ENCODE measurements at places on chromosomes 3 and 15.

DNA sequence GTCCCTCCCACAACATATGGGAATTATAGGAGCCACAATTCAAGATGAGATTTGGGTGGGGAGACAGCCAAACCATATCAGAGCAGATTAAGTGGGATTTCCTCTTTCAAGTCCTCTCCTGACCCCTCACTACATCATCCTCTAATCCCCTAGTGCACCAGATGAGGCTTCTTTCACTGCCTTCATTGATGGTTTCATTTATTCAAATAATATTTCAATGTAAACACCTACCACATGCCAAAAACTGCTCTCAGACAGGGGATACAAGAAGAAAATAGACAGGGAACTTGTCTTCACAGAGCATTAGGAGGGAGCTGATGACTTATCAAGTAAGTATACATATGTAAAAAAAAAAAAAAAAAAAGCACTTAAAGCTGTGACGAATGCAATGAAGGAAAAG is 180.2 kb downstream of the NTRK3 start:
- DNase-seq = no peak

DNA sequence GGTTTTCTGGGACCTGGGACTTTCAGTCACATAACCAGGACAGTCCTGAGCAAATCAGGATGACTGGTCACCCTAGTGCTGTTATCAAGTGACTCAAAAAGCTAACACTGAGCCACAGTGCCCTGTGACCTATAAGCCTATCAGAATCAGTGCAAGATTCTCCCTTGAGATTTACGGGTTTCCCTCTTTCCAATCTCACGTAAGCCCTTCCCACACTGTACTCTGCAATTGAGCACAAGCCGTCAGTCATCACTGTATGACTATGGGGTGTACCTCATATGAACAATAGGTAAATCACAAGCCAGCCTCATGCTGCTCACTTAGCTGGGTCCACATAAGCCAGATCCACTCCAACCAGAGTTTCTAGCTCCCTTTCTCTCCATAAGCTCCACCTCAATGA is 21.0 kb upstream of the CLDN18 start:
- no peak for DNase-seq

DNA sequence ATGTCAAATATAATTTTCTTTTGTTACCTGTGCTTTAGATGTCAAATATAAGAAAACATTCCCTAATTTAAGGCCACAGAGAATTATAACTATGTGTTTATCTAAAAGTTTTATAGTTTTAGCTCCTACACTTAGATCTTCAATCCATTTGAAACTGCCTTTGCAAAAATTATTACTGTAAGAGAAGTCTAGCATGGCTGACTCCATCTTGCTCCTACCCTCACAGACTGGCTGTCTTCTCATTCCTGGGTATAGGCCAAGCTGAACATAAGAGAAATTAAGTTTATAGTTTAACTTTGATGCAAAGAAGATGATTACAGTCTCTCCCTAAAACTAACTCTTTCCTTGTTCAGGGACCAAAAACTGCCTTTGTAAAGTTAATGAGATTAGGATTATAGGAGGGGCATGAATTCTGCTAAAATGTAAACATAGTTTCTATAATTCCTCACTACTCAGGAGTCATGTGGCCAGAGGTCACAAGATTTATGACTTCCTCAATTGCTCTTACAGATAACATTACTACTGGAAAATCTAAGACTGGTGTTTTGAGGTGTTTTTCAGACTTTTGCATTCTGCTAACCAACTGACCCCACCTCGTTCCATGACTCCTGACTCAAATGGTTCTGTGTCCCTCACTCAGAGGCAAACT is 184.0 kb downstream of the BCHE start:
- no peak for DNase-seq

GRCh38 chr3:30586806-30587486 is 19.5 kb upstream of the TGFBR2 start:
- DNase-seq = no peak

- no peak for DNase-seq
Measured at GRCh38 chr3:12483872-12484197, 445 bp upstream of the TSEN2 start.

DNA sequence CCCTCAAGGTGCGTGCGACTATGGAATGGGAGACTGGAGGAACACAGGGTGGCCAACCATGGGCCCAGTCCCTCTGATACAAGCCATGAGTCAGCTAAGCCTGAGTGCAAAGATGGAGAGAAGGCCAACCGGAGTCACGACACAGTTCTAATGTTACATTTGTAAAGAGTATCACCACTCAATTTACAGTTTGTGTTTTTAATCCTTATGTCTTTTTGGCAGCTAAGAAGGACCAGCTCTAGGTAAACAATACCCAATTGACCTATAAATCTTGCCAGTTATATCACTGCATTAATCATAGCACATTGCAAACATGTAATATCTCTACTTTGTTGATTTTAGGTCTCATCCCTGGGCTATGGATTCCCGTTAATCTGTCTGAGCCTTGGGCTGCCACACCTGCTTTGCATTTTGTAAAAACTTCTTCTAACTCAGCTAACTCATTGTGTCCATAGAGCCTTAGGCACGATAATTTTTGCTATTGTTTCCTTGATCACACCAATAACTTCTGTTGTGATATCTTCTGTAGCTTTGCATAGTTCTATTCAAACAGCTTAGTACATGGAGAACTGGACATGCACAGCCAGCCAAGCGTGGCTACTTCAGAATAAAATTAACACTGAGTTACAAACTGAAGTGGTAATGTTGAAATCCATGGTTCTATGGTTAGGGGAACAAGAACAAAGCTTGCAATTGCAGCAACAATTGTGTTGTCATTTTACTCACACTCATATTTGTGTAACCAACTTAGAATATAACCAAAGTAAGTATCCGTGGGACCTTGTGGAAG is 50.3 kb downstream of the LSM3 start:
- no peak for DNase-seq

GRCh38 chr3:97742036-97742435 is 22.5 kb upstream of the ARL6 start:
- no peak for DNase-seq

GRCh38 chr3:102017784-102018183 is 168.5 kb downstream of the NFKBIZ start:
- DNase-seq = no peak

DNA sequence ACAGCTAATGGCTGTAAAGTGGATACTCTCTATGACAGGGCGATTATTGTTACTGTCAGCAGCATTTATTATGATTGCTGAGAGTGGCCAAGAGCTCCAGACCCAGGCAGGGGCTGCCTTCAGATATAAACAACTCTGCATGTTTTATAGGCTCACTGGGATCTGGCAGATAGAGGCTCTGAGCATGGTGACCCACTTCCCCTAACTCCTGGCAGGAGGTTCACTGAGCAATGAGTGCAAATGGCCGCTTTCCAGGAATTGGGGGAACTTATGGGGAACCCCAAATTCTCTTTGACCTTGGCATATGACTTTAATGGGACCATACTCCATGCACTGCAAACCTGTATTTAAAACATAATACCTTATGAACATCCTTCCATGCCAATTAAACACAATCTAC is 59.0 kb downstream of the SCN5A start:
- DNase-seq = no peak

DNA sequence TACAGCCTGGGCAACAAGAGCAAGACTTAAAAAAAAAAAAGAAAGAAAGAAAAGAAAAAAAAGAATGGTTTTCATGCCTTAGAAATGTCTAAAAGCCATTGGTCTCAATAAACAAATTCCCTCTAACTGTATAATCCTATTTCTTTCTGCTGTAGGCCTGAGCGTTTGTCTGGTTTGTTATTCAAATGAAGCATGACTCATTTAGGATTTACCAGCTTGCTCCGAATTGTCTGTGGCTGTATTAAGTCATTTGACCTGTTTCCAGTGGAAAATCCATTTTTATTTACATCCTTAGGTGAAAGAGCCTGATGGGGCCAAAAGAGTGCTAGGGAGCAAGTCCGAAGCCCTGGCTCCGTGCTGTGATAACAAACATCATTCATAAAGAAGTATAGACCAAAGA is 73.8 kb downstream of the BDH1 start:
- DNase-seq = no peak

DNA sequence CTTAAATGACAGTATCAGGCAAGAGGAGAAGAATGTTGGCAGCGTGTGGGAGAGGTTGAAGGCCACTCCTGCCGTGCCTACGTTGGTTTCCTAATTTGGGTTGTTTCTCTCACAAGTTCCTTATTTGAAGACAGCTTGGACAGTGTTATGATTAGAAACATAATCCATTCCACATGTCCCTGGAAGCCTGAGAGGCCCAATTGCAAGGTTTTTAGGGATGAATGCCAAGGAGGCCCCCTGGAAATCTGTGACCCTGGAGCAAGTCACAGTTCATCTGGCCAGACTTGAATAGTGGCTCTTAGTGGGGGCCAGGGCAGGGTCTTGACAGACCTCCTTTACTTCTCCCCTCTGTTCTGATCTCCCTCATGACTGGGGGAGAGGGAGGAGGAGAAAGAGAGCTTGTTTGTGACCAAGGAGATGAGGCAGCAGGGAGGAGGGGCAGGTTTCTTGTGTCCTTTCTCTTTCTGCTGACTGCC is 584.4 kb upstream of the TBL1XR1 start:
- DNase-seq = no peak

DNA sequence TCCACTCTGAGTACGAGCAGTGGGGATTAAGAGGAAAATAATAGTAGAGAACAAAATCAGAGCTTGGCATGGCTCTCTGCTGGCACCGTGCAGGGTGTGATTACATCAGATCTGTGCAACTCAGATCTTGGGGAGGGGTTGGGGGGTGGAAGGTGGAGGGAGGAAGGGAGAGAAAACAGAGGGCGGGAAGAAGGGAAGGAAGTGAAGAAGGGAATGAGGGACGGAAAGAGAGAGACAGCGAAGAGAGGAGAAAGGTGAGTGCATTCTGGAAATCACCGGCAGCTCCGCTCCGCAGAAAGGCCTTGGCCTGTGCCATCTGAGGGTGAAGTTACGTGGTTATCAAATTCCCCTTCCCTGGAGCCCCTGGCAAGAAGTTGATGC is 31.0 kb upstream of the ADAMTS17 start:
- DNase-seq = no peak

- DNase-seq = no peak
Measured at GRCh38 chr3:134824791-134825190, 29.7 kb downstream of the EPHB1 start.

DNA sequence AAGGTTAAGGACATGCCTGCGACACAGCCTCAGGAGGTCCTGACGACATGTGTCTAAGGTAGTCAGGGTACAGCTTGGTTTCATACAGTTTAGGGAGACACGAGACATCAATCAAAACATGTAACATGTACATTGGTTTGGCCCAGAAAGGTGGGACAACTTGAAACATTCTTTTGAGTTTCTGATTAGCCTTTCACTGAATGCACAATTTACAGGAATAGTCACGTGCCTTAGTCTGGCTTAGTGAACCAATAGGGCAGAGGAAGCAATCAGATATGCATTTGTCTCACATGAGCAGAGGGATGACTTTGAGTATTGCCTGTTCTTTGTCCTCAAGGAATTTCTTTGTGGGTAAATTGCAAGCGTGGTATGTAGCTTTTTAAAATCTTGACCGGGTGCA is 24.5 kb upstream of the HDAC11 start:
- no peak for DNase-seq

- no peak for DNase-seq
Measured at GRCh38 chr3:79162653-79163052, 605.1 kb downstream of the ROBO1 start.

DNA sequence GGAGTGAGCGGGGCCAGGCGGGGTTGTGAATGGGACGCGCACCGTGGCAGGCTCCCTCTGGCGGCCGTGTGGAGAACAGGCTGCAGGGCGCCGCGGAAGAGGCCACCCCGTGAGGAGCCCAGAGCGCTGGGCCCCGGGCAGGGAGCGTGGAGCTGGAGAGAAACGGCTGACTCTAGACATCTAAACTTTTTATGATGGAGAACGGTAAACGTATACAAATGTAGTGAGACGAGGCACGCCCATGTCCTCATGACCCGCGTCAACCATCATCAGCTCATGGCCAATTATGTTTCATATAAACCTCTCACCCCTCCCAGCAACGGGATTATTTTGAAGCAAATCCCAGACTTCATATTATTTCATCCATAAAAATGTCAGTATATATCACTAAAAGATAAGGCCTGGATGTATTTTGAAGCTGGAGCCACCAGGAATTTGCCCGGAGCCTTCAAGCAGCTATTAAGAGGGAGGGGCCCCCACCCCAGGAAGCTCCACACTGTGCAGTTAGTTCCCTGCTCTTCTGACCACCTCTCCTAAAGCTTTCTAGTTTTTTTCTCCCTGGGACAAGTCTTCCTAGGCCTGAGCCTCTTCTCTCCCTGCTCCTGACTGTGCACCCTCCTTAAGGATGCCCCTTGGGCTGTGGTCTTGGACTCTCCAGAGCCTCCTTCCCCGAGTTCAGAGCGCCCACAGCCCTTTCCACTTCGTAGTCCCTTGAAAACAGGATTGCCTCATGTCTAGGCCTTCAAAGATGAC is 149.5 kb downstream of the SMAD6 start:
- peak; percentile 47 for DNase-seq

GRCh38 chr3:174431717-174432116 is 427.4 kb upstream of the NAALADL2 start:
- no peak for DNase-seq

GRCh38 chr3:24812116-24812515 is 317.5 kb upstream of the THRB start:
- no peak for DNase-seq

- no peak for DNase-seq
Measured at GRCh38 chr15:73065114-73065513, 12.9 kb downstream of the NEO1 start.

- DNase-seq = no peak
Measured at GRCh38 chr3:72340476-72341379, 507.5 kb downstream of the SHQ1 start.

DNA sequence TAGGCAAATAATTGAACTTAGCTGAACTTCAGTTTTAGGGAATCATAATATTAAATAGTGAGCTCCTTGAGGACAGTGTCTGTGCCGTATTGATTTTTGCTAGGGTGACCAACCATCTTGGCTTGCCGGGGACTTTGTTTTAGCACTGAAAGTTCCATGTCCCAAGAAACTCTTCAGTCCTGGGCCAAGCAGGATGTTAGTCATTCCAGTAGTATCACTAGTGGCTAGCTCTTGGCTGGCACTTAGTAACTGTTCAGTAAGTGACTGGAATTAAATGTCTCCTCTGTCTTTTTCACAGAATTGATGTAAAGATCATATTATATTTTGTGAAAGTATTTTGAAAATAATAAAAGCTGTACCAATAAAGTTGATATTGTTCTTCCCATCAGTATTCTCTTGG is 42.3 kb downstream of the RSRC1 start:
- DNase-seq = no peak

GRCh38 chr15:59205839-59206622 is 612 bp upstream of the LDHAL6B start:
- no peak for DNase-seq

DNA sequence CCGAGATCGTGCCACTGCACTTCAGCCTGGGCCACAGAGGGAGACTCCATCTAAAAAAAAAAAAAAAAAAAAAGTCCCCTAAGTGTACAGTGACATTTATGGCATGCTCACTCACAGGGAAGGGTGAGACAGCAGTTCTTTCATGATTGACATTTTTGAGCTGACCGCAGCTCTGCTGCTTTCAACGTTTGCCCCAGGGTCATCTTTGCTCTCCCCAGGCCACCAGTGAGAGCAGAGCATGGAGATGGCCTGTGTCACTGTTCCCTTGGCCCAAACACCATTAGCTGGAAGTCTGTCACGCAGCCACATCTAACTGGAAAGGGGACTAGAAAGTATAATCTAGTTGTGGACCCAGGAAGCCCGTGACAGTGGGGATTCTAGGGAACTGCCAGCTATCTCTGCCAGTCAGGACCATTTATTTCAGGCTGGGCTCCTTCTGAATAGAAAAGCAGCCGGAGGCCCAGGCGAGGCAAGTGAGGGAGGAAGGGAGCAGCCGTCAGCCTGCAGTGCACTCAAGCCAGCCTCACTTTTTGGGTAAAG is 193.4 kb upstream of the HES1 start:
- no peak for DNase-seq
